Heart left ventricle (tissue), 16 donors: ENCODE measurements at places on chromosomes 12 and 14.
A peak's percentile ranks its signal among the peaks of the same experiment; 100 is the strongest.

- DNase-seq, result no peak
Observed at GRCh38 chr12:47234576-47235141, 154.9 kb upstream of the AMIGO2 start.

DNA sequence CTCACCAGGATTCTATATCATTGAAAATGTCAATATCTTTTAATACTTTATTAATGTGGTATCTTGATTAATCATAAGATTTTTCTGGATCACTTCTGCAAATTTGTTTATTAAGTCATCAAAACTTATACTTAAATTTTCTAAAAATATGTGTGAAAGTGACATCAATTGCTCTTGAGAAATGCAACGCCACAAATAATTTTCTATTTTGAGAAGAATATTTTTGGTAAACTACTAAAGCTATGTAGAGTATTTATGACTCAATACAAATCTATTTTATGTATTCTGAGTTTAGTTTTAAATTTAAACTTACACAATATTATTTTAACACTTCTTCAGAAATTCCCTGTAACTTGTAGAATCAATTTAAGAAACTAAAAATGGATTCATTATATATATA is 263.3 kb downstream of the RASSF9 start:
- no peak for DNase-seq

GRCh38 chr12:120399531-120399930 is 30.6 kb upstream of the MSI1 start:
- DNase-seq, result no peak

DNA sequence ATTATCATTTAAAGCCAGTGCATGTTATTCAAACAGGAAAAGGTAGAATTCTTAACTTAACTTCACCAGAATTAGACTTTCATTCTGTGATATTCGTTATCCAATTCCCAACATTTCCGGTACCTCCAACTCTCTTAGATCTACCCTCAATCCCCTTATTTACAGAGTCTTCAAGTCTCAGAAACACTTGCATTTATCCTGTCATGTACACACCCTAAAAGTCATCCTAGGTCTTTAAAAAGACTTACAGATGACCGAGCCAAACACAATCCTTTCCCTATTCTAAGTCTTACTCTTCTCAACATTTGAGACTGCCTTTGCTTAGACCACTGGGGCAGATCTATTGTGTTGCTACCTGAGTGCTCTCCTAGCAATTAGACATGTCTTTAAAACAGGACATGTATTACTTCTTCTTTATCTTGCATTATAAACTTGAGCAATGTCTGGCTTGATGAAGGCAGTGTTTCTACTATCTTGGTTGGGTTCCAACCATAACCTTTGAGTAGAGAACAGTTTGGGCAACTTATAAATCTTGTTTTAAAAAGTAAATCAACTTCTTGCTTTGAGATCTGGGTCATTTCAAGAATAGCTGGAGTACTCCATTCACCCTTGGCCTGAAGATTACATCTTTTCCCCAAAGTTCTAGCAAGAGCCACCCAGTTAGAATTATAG is 140.6 kb upstream of the PLEKHG7 start:
- no peak for DNase-seq

GRCh38 chr12:94994312-94994711 is 9.2 kb downstream of the NDUFA12 start:
- DNase-seq, result no peak

GRCh38 chr14:51868405-51868804 is 8.0 kb downstream of the GNG2 start:
- no peak for DNase-seq

GRCh38 chr12:96912943-96913342 is 5.9 kb downstream of the NEDD1 start:
- DNase-seq, result no peak

DNA sequence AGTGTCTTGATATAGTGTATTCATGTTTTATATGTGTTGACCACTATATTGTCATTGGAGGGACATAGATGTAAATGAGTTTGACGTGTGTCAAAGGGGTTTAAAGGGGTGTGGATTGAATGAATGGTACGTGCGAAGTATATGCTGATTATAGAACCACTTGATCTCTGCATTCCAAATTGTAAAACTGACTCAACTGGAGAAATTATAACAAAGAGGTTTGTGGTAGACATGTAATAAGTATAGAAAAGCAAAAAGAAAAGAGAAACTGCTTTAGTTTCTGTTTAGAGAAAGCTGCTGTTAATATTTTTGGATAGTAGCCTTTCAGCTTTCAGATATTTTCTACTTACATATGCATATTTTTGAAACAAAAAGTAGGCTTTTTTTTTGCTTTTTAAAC is 8.9 kb upstream of the MYRFL start:
- no peak for DNase-seq

DNA sequence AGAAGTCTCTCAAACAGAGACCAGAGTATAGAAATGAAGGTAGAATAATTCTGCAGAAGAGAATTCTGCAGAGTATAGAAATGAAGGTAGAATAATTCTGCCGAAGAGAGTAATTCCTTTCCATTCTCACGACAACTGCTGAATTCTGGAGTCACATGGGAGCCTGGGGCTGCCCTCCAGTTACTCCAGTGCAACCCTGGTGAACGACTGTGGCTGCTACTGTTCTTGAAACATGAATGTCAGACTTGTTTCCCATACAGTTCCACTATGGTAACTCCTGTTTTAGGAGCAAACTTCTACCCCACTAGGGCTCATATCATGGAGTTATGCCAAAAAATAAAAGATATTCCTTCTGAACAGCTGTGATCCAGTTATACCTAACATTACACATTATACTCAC is 164.4 kb downstream of the KICS2 start:
- DNase-seq, result no peak

DNA sequence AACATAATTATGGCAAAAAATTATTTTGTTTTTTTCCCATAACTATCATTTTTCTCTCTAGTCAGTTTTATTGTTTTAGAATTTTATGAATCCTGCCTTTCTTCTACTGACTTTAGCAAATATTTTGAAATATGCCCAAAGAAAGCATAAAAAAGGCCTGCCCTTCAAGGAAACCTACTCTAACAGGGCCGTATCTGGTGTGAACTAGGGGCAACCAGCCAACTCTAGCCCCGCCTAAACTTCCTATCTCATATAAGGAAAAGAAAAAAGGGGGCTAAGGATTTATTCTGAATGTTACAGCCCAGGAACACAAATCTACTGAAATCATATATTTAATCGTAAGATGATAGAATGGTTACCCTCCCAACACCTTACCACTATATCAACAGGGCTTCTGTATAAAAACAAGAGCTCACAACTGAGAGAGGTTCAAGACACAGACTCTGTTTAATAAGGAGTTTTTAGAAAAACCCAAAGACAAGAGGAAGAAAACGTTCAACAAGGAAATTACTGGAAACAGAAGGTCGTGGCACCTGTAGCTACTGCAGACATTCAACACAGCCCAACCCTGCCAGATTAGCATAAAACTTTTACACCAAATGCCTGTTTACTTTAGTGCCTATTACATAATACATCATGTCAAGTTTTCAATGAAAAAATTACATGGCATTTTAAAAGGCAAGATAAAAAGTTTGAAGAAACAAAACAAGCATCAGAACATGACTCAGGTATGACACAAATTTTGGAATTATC is 12.9 kb upstream of the EPYC start:
- peak; percentile 42 for DNase-seq

DNA sequence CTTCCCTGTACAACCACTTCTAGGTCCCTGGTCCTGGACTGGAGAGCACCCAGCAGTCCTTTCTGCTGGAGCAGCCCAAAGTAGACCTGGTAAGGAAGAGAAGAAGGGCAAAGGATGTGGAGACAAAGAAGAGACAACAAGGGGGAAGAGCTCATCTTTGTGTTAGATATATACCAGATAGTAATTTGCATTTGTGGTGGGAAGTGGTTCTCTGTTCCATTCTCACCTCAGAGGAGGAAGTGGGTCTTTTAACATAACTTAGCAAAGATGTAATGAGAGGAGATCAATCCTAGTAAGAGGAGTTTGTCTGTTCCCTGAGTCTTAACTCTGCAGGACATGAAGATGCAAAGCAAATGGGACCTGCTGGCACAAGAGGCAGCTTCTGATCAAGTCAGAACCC is 8.0 kb downstream of the CCDC198 start:
- no peak for DNase-seq

DNA sequence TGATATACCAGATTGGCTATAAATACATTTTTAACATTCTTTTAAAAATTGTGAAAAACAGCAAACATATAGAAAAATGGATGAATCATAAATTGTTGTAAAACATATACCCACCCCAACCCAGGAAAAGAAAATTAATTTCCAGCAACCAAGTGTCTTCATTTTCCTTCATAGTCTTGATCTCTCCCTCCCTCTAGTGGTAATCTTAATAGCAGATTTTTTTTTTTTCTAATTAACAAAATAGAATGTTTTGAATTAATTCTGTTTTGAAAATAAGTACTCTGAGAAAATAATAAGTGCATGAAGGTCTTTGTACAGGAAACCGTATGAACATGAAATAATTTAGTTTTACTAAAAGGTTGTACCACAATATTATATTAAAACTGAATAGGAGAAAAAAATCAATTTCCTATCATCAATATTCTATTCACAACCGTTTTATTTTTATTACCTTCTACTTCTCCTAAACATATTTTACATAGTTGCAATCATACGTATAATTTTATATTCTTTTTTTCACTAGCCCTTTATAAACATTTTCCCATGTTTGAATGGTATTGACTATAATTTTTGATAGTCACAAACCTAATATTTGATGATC is 7.0 kb downstream of the ETNK1 start:
- no peak for DNase-seq

DNA sequence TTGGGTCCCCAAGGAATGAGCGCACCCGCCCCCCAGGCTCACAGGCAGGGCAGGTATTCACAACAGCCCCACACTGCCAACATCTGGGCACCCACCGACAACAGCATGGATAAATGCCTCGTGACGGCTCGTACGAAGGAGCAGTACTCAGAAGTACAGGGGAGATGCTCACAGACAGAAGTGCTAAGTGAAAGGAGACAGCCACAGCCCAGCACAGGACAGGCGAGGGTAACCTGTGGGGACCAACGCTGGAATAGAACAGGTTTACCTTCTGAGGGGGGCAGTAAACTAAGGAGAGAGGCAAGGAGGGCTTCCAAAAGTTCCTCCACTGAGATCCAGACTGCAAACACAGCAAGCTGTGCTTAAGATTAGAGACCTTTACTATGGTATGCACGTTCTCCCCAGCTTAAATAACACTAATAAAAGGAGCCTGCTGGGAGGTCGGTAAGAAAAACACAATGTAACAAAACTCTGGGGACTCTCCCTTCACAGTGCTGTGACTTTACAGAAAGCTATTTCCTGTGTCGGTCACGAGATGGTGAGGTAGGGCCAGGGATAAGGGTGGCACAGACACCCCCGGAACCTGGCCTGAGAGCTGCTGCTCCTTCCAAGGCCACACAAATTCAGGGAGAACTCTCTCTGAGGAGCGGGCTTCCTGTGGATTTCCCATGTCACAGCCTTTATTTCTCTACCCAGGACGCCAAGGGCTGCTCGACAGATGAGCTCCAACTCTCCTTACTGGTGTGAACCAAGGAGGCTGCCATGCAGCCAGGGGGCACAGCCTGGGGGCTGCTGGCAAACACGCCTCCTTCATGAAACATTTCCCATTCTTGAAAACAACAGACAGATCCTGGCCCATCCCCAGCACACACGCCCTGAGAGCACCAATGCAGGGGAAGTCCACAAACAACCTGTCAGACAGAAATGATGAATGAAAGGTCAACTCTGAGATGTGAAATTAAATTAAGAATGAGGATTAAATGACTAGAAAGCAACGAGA is 26.3 kb downstream of the SLC15A4 start:
- no peak for DNase-seq

- no peak for DNase-seq
Observed at GRCh38 chr12:133156125-133156690, 25.1 kb upstream of the ZNF268 start.

DNA sequence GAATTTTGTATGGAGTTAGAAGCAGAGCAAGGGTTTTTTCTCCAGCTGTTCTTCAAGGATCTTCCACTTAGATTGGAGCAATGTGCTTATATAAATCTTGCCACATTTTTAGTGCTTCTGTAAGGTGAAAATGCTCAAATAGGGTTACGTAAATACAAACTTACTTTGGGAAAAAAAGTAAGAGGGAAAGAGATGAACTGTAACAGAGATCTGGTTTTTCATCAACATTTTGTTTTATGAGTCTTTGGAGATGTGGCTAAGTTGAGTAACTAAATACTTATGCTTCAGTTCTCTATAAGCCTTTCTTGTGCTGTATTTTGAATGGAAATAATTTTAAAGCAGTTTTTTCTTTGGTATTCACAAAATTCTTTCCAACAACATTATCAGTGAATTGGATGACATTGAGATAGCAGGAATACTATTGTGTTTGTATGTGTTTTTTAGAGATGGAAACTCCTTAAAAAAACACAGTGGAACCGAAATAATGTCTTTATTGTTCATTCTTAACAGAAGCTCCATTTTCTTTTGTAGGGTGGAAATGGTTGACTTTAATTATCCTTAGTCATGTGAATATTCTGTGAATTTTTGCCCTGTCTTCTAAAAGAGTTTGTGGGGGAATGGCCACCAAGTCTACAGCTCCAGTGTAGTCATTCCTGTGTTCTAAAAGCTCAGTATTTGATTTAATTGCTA is 45.7 kb downstream of the NPAS3 start:
- no peak for DNase-seq

- DNase-seq, result no peak
Observed at GRCh38 chr12:77239617-77240016, 174.2 kb upstream of the E2F7 start.

- DNase-seq, result no peak
Observed at GRCh38 chr12:56011509-56012090, 9.2 kb upstream of the IKZF4 start.

GRCh38 chr12:56477521-56478225 is 9.3 kb downstream of the SPRYD4 start:
- no peak for DNase-seq

GRCh38 chr14:103315351-103315911 is 18.6 kb upstream of the EIF5 start:
- no peak for DNase-seq

DNA sequence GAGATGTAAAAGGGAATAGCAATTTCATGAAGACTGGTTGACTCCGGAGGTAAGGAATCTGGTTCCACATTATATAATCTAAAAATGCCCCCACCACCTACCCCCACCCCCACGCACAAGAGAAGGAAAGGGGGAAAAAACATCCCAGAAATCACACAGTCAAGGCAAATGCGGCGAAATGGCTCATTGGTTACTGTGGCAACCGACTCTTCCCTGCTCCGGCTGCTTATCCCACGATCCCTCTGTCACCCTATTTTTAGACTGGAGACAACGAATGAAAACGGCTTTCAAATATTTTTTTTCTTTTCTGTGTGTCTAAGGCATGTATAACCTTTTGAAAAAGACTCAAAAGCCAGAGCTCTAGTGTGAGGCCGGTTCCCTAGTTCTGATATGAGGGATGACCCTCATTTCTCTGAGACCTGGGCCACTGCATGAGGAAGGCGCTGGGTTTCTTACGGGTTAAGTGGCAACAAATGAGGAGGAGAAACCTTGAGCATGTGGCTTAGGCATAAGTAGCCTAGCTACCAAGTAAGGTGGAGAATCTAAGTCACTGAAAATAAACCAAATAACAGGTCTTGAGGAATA is 148.3 kb upstream of the GRIN2B start:
- no peak for DNase-seq

GRCh38 chr12:57280211-57281062 is 29.4 kb upstream of the STAC3 start:
- no peak for DNase-seq
